ENCODE measurements at places on chromosomes 11 and 22. TPM values are rescaled to one million over a fixed set of nuclear protein-coding genes. Genes with fewer than 3 reads are reported as not detected.
A peak's percentile ranks its signal among the peaks of the same experiment; 100 is the strongest.

Gene KRTAP5-11
- not detected for total RNA-seq

DNA sequence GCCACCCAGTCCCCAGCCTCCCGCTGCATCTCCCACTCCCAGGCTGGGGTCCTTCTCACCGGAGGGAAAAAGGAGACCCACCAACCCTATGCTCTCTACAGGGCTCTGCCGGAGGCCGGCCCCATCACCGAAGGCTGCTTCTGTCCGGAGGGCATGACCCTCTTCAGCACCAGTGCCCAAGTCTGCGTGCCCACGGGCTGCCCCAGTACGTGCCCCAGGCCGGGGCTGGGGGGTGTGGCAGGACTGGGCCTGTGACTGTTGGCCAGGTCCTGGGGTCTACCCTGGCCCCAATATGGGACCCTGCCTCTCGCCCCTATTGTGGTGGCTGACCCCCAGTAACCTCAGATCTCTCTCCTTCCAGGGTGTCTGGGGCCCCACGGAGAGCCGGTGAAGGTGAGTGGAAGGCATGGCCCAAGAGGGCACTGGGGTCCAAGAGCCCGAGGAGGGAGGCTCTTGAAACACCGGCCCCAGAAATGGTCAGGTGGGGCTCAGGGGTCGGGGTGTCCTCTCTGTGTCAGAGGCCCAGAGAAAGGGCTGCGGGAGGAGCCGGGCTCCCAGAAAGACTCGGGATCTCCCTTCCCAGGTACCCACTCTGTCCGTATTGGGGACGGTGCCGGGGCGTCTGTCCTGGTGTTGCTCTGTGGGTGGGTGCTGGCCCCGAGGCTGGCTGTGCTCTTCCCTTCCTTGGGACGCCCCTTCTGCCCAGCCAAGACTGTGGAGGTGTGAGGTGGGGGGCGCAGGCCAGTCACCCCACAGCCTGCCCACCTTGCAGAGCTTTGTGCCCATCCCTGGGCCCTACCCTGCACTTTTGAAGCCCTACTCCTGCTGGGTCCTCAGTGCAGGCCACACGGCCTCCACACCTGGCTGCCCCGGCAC lies 26.1 kb upstream of the MUC5B start:
- no peak for DNase-seq

GRCh38 chr22:19824926-19825339 lies 29.7 kb downstream of the GNB1L start:
- no peak for DNase-seq

GRCh38 chr11:117011541-117011898 lies 86.7 kb downstream of the SIK3 start:
- DNase-seq, result peak; percentile 23

- DNase-seq, result no peak
These were observed 26.9 kb downstream of the RASD2 start for GRCh38 chr22:35567351-35568141.

DNA sequence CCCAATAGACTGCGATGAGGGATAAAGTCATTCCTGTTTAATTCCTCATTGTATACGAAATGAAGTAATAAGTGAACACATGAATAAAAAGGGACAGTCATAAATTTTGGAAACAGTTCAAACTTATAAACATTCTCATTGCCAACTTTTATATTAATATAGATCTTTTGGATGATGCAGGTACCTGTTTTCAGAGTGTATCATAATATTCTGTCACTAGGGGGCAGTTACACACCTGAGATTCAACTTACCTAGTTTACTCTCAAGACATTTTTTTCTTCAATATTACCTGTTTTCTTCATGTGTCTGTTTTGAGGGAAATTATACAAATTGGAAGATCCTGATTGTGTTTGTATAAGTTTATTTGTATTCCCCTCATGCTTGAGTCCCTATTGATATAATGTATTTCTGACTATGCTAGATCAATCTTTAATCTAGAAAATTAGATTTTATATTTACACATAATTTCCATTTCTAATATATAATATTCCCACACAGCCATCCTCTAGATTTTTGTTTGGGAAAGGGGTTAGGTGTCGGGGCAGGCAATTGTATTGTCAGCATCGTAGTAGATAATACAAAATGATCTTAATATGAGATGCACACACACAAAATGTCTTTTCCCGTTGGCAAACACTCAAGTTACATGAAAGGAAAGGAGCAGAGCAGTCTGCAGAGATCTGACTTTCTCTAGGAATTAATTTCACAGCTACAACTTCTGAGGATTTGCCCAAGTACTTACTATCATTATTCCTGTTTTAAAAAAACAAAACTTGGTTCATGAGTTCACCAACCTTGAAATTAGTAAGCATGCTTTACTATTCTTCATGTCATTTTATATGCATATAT lies 18.4 kb downstream of the FDX1 start:
- DNase-seq, result no peak

GRCh38 chr22:44051358-44051757 lies 27.3 kb downstream of the PARVB start:
- no peak for DNase-seq

GRCh38 chr11:23078289-23078971 lies 218.2 kb upstream of the CCDC179 start:
- DNase-seq, result peak; percentile 19

Gene OSM
- total RNA-seq, result not detected

DNA sequence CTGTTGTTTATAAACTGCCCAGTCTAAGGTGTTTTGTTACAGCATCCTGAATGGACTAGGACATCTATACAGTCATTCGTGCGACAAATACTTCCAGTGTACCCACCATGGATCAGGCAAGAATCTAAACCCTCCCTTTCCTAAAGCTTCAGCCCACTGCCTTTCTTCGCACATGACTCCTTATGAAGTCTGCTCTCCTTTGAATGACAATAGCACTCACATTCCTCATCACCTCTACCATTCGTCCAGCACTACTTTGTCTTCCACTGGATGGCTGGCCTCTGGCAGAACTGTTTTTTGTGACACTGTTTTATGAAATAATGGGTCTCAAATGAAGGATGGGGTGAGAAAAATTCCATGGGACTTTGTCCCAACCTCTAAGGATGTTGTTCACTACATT lies 89.8 kb upstream of the LIN7C start:
- DNase-seq, result no peak

Gene MFRP
- not detected for total RNA-seq

GRCh38 chr22:43263645-43264514 lies 76.9 kb upstream of the TTLL12 start:
- DNase-seq, result no peak

Gene MPPED2
- total RNA-seq, result not detected

DNA sequence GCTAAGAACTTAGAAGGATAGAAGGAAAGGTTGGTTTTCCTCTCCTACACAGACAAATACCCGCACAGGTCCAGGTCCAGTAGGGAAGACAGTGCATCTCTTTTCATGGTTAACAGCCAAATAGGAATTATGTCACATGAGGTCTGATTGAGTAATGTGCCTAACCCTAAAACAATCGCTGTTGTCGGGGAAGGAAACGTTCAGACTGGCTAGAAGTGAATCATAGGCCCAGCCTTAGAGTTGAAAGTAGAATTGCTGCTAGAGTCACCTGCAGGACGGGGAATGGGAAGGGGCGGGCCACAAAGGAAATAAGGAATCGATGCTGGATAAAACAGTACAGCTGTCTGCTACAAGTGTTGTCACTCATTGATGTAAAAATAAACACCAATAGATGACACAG lies 12.4 kb upstream of the HTATIP2 start:
- DNase-seq, result no peak

GRCh38 chr11:104324276-104324675 lies 160.3 kb upstream of the PDGFD start:
- no peak for DNase-seq

Gene SEPTIN3
- total RNA-seq, result 2.8 TPM

DNA sequence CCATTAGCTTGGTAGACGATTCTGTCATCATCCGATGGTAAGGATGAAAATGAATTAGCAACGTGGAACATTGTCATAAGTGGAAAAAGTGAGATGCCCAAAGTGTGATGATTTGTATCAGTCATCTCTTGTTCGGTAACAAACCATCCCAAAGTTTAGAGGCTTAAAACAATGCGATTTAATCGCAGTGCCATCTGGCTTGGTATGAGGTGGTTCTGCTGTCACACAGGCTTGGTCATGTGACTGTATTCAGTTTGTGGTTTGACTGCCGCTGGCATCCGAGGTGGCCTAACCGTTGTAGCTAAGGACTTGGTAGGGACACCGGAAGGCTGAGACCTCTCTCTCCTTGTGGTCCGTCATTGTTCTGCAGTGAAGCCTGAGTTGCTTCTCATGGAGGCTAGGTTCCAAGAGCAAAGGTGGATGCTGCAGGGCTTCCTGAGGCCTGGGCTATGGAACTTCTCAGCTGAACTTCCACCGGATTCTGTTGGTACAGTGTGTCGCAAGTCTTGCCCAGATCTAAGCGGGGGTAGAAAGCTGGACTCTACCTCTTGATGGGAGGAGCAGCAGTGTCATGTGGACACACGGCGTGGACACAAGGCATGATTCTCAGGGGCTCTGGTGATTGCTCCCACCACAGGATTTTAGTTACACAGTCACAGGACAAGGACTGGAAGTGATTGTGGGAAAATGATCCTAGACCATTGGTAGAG lies 36.3 kb downstream of the BCR start:
- DNase-seq, result no peak
